ENCODE measurements at places on chromosomes 5 and 9.
A peak's percentile ranks its signal among the peaks of the same experiment; 100 is the strongest.

- no peak for DNase-seq
Observed at GRCh38 chr9:113018247-113018646, 6.3 kb upstream of the ZNF883 start.

DNA sequence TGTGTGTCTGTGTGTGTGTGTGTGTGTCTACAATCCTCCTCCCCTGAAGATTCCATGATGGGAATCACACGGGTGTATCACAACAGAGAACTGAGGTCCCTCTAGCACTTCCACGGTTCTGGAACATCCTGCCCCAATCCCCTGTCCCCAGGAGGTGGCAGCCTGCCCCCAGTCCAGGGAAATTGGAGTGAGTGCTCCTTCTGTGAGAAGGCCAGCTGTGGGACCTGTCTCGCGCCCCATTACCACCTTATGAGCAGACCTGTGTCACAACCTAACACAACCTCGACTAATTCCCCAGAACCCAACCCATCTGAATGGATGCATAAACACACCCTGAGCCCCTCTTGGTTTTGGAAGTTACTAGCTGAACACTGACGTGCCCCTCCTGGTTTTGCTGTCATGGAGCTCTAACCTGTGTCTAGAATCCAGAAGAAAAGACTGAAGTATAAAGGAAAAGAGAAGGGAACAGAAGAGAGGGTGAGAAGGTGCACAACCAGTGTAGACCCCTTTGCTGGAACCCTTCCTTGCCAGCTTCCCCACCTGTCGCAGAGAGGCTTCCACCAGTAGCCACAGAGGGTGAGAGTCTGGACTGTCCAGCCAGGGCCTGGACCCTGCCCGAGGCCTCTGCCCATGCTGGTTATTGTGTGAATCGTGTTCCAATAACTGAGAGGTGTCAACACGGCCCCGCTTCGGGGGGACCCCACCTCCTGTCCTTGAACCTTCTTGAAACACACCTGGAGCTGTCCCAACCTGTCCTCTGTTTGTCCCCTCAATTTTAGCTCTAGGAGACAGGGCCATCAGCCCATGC, 3.4 kb downstream of the BTNL9 start:
- DNase-seq: peak; percentile 13

- peak; percentile 37 for DNase-seq
Observed at GRCh38 chr9:110114859-110115201, 93.1 kb downstream of the C9orf152 start.

GRCh38 chr5:115309751-115310370, 13.4 kb upstream of the CCDC112 start:
- DNase-seq: peak; percentile 77

- DNase-seq: no peak
Observed at GRCh38 chr9:77677397-77677796, 29.3 kb upstream of the GNA14 start.

DNA sequence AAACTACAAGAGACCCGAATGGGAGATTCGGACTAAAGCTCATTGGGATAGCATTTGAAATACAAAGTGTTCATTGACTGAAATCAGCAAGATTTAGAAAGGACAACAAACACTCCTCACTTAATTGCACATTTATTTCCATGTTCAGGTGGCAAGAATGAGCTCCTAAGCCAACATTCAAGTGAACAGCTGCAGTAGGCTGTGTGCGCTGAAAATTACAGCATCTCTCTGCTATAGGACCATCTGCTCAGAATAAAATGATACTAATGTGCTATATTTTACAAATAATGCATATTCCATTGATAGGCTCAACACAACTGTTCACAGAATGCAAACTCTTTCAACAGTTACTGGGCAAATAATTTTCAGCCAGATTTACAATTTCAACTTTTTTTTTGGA, 61.8 kb downstream of the ELAVL2 start:
- DNase-seq: no peak

DNA sequence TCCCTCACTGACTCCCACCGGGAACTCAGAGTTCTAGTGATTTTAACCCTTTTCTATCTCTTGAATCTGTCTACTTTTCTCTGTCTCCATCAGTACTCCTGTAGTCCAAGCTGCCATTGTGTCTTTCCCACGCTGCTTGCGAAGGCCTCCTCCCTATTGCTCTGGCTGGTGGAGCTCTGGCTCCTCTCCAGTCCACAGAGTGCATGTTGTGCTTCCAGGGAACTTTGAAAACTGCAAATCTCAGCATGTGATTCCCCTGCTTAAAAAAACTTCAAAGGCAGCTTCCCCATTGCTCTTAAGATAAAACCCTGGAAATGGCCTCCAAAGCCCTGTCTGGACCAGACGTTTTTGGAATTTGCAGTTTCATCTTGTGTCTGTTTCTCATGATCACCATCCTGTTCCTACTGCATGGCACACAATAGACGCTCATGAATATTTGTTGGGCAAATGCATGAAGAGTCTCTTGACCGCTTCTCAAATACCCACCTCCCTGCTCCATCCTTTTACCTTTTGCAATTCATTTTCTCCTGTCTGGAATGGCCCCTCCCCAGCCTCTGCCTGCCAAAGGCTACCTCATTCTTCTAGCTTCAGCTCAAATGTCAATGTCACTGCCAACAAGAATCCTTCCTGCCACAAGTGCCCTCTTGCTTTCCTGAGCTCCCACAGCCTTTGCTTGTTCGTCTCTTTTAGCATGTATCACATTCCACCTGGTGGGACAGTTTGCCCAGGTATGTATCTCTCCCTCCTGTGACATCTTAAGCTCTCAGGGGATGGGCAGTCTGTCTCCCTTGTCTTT, 293.2 kb downstream of the ARHGAP26 start:
- DNase-seq: no peak

DNA sequence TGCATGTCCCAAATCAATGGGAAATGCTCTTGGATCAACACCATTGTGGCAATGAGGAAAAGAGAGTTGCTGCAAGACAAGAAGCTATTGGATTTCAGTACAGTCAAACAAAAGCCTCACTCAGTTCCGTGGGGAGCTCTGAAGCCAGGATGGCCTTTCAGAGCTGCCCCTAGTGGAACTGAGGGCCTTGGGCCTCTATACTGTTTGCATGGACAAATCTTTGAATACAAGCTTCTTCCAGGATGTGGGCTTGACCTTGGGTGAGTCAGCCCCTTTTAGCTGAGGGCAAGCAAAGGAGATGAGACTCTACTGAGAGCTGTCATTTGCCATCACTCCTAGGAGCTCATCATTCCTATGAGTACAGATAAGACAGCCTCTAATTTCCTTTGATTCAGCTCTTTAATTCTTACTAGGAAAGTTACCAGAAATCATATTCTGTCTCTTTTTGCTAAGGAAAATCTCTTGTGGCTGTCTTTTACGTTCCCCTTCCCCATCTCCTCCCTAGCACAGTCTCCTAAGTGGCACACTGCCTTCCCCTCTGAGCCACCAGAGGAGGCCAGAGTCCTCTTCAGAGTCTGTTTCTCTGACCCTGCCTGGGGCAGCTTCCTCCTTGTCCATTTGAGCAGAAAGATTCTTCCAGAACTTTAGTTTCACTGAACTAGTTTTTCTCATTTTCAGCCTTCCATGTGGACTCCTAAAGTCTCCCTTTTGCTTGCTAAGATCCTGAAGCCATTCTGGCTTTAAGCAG, 168.8 kb upstream of the POC5 start:
- peak; percentile 46 for DNase-seq

- no peak for DNase-seq
Observed at GRCh38 chr5:2991884-2992283, 240.4 kb upstream of the IRX2 start.

DNA sequence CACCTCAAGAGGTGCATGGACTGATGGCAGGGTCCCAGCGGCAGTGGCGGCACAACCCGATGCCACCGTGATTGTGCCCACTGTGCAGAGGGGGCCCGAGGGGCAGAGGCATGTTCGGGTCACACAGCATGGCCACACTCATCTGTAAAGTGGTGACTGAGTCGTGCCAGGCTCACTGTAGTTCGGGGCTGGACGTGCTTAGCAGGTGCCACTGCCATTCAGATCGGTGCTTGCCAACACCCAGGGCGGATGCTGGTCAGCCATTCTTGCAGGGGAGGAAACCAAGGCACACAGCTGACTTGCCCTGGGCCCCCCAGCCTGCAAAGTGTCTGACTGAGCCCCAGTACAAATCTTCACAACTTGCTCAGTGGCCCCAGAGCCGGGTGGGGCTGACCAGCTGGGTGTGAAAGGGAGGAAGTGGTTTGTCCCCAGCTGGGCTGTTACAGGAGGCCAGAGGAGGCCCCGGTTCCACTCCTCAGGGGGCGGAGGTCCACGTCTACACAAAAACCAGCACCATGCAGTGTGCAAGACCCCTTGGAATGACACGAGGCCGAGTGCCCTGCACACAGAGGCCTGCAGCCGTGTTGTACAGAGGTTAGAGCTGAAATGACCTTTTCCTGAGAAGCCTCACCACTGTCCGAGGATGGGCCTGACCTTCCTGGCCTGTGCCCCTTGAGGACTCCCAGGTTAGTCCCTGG, 17.9 kb downstream of the FGD3 start:
- DNase-seq: no peak

DNA sequence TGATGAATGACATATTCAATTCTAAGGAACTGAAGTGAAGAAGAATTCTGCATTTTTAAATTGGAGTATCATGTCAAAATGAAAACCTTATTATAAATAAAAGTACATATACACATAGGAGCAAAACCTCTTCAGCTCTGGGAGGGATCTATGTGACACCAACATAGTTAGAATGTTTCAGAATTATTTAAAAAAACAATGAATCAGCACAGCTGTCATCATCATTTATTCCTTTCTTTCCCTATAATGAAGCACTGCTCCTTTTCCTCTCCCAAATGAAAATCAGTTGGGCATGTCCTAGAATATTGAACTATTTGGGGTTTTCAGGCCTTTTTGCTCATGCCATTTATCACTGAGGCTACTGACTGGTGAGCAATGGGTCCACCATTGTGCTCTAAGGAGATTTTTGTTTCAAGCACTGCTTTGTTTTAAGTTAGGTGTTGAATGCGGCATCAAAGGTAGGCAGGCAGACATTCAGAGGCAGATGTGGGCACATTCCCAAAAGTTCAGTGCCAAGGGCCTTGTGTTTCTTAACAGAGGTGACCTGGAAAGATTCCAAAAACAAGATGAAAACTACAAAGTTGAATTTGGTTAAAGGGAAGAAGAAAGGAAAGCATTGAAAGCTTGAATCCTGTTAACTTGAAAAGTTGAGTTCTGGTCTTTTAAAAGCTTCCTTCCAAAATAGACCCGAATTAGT, 126.4 kb upstream of the ADAMTSL1 start:
- no peak for DNase-seq

GRCh38 chr9:38062498-38063362, 6.3 kb downstream of the SHB start:
- DNase-seq: peak; percentile 91

GRCh38 chr9:76545191-76545590, 86.2 kb downstream of the GCNT1 start:
- DNase-seq: no peak

All from ELR (cell line).